WTC11 (cell line): ENCODE measurements at places on chromosomes 11 and 22. TPM values are rescaled to one million over a fixed set of nuclear protein-coding genes. Genes with fewer than 3 reads are reported as not detected.

DNA sequence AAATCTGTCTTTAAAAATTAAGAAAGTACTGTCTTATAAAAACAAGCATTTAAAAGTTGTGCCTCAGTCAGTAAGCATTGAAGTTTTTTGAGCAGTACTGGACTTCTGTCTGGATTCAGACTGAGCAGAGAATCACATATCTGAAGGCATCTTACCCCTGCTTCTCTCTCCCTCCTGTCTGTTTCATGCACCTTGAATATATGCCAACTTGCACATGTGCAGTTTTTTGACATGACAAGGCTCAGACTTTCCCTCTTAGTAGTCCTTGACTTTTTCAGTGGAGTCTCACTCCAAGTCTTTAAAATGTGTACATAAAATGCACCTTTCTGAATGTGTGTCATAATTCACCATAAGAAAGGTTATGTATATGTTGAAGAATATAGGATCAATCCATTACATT, 19.8 kb downstream of the SPECC1L start:
- DNase-seq: no peak

- no peak for DNase-seq
These were observed 9.7 kb upstream of the FXYD2 start for GRCh38 chr11:117834068-117834810.

GRCh38 chr22:50444663-50445062, 30.2 kb downstream of the SBF1 start:
- DNase-seq: no peak

Gene KCNQ1OT1
- 2.1 to 2.4 TPM (median 2.3 TPM) in 3 replicates for total RNA-seq

GRCh38 chr11:71302911-71303310, 50.5 kb upstream of the SHANK2 start:
- no peak for DNase-seq

Gene TRIM6
- 25.4 to 30.2 TPM (median 30.0 TPM) in 3 replicates for total RNA-seq

GRCh38 chr11:9660886-9661285, 3.0 kb upstream of the SWAP70 start:
- DNase-seq: no peak

Gene KRTAP5-9
- not detected in 3 replicates for total RNA-seq

GRCh38 chr11:114082415-114082748, 22.9 kb downstream of the ZBTB16 start:
- no peak for DNase-seq

Gene OR51I1
- not detected in 3 replicates for total RNA-seq

DNA sequence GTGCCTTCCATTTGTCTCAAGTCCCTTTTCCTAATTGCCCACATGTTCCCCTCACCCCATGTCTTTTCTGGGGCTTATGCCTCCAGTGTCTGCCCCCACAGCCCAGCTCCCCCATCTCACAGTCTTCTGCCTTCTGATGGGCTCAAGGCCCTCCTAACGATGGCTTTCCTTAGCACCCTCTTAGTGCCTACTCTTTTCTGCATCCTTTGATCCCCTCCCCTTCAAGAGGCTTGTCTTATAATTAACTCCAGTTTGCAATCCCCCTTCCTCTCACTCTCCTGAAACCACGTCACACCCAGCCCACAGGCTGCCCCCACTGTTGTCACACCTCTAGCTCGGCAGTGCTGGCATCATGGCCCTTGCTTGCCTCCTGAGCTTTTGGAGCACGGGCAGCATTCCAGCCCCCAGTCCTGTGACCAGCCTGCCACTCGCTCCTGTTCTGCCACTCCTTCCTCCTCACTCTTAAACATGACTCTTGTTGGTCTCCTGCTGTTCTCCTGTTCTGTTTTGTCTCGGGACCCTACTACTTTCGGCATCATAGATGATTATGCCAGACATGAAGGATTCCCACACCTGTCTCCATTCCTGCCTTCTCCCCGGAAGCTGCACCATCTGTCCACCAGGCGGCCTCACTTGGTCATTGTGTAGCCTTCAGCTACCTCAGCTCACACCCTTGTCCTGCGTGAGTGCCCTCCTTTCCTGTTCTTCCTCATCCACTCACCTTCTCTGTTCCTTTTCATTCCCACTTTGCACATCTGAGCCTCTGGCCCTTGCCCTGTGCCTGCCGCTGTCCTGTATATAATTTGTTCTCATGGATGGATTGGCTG, 26.1 kb downstream of the UBE2L3 start:
- DNase-seq: peak; percentile 51
